ENCODE measurements at places on chromosomes 16 and 17.
A peak's percentile ranks its signal among the peaks of the same experiment; 100 is the strongest.

DNA sequence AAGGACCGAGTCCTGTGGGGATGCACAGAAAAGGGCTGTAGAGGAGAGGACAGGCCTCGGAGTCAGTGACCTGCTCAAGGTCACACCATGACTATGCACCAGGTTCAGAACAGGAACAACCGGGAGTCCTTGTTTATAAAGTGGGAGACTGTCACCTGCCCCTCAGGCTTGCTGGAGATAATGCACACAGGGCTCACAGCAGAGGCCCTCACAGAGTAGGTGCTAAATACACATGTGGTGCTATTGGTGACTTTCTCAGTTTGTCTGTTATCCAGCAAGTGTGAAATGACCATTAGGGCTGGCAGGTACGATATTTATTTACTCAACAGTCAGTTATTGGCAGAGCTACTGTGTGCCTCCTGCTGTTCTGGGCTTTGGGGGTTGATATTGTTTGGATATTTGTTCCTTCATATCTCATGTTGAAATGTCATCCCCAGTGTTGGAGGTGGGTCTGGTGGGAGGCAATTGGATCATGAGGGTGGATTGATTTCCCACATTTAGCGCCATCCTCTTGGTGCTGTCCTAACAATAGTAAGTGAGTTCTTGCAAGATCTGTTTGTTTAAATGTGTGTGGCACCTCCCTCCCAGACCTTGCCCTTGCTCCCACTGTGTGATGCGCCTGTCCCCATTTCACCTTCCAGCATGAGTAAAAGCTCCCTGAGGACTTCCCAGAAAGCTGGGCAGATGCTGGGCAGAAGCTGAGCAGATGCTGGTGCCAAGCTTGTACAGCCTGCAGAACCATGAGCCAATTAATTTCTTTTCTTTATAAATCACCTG, 162.1 kb upstream of the MPHOSPH6 start:
- DNase-seq, result no peak

DNA sequence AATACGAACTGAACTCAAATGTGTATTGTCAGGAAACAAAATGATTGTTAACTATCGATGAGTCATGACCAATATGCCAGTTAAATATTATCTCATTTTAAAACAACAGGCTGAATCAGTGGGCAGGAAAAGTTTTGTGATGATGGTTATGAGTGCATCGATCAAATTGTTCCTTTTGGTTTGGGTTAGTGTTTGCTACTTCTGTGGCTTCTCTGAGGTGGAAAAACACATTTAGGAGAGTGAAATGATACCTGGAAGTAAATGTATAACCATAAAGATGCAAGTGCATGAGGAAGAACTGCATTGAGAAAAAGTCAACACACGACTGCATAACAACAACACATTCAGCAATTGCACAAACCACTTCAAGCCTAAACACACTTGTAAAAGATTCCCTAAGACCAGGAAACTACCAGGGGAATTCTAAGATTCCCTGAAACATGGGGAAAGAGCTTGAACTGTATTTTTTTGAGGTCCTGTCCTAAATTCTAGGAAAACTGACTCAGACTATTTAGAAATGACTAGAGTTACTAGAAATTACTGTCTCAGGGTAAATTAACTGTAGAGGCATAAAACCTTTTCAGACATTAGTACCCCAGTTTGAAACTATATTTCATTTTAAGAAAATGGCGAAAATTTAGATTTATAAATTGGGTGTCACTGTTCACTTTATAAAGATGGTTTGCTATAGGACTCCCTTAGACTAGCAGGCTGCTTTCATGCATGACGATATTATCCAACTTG, 44.8 kb downstream of the CDYL2 start:
- no peak for DNase-seq

GRCh38 chr17:6374761-6375312, 60.1 kb downstream of the AIPL1 start:
- DNase-seq, result peak; percentile 22

DNA sequence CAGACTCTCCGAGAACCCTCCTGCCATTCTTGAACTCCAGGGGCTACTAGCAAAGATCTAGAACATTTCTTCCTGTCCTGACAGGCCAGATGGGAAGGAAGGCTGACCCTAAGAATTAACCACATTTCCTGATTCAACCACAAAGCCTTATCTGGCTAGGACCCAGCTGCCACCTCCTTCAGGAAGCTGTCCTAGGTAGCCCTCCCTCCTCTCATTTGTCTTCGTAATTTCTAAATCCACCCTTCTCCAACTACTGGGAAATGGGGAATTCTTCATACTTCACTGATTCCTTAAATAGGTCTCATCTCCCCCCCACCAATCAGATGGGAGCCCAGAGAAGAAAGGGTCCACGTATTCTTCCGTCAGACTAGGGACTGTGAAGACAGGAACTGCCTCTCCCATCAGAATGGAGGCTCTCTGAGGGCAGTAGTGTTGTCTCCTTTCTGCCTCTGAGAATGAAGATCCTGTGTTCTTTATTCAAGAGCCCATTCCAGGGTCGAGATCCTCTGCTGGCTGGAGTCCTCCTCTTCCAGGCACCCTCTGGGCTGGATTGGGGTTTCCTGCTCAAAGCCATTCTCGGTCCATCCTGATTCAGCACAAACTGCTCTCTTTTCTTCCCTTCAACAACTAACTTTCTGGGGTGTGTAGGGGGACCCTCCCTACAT, 2.1 kb downstream of the SAMD14 start:
- no peak for DNase-seq

DNA sequence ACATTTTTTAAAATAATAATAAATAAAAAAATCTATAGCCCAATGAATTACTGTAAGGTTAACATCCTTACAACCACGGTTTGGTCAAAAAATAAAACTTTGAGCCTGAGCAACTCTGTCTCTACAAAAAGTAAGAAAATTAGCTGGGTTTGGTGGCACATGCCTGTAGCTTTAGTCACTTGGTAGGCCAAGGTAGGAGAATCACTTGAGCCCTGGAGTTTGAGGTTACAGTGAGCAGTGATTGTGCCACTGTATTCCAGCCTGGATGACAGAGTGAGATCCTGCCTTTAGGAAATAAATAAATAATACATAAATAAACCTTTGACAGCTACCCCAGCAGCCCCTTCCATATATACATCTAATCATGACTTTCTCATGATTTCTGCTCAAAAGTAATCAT, 26.9 kb upstream of the PHAF1 start:
- DNase-seq, result no peak

GRCh38 chr16:29811170-29811895, 660 bp upstream of the PRRT2 start:
- no peak for DNase-seq

- DNase-seq, result no peak
Measured at GRCh38 chr17:49891694-49892389, 44.0 kb upstream of the TAC4 start.

GRCh38 chr17:40307740-40308239, 1.2 kb upstream of the RARA start:
- DNase-seq, result no peak

DNA sequence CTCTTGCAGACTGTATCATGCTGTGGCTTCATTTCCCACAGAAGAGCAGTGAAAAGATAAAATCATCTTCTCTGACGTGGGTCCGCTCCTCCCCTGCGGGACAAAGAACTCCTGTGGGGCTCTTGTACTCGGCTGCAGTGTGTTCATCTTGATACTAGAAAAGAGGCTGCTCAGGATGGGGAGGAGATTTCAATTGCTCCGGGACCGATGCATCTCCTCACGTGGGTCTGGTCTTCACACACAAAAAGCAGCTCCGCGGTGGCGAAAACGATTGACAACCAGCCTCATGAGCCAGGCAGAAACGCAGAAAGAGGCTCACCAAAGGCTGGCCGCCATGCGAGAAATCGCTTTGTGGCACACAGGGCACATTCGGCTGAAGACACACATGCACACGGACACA, 14.4 kb upstream of the KCNJ18 start:
- DNase-seq, result no peak

DNA sequence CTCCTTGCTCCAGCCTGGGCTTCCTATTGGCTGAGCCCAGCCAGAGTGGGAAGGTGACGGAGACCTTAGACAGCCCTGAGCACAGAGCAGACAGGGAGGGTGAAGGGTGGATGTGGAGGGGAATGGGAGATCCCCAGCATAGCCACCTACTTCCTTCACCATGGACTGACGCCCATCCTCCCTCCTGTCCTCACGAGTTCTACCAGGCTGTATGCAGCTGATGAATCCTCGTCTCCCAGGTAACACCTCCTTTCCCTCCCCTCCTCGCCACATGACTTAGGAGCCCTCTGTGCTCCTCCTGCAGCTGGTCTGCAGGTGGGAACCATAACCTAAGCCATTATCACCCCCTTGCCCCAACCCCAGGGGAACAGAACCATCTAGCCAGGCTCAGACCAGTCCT, 9.0 kb upstream of the CRHR1 start:
- DNase-seq, result no peak

GRCh38 chr17:57107498-57108101, 22.6 kb downstream of the AKAP1 start:
- DNase-seq, result no peak

GRCh38 chr17:40432864-40433528, 10.3 kb upstream of the IGFBP4 start:
- no peak for DNase-seq

DNA sequence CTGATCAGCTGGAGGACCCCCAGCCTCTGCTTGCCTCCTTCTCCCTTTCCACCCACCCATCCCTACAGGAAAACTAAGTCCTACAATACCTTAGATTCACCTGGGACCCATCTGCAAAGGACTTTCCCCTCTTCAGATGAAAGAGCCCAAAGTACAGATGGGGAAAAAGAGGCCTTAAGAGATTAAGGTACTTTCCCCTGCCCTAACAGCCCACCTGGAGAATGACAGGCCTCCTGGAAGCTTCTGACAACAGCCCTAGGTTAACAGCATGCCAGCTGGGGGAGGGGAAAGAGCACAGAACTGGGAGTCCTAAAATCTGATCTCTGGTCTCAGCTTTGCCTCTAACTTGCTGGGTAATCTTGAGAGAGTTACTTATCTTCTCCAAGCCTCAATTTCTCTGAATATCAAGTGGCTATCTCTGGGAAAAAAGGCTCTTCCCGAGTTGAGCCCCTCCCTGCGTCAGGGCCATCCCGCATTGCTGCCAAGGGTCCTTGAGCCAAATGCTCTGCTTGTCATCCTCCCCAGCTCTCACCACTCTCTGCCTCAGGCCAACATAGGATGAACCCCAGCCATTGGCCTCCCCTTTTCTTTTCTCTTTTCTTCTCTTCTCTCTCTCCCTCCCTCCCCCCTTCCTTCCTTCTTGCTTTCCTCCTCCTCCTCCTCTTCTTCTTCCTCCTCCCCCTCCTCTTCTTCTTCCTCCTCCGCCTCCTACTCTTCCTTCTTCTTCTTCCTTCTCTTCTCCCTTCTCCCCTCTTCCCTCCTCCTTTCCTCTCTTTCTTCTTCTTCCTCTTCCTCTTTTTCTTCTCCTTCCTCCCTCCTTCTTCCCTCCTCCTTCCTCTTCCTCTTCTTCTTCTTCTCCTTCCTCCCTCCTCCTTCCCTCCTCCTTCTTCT, 22.5 kb upstream of the SP6 start:
- no peak for DNase-seq

GRCh38 chr17:75738218-75738802, 17.1 kb downstream of the ITGB4 start:
- no peak for DNase-seq
